ENCODE measurements at places on chromosomes 6 and 20.

GRCh38 chr20:3190681-3191111, 13.8 kb downstream of the DDRGK1 start:
- DNase-seq, result no peak

DNA sequence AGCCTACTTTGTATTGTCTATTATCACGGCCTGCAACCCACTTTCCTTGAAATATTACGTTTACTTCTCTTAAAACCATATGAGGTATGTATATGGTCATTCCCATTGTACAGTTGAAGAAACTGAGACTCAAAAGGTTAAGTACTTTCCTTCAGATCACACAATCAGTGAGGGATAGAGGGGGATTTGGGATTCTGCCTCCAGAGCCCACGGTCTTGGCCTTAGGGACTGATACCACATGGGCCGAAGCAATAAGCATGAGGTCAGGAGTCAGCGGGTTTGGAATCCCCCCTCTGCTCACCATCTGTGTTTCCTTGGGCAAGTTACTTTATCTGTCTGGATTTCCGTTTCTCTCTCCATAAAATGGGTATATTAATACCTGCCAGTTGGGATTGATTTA, 19.4 kb upstream of the EPB41L1 start:
- no peak for DNase-seq

DNA sequence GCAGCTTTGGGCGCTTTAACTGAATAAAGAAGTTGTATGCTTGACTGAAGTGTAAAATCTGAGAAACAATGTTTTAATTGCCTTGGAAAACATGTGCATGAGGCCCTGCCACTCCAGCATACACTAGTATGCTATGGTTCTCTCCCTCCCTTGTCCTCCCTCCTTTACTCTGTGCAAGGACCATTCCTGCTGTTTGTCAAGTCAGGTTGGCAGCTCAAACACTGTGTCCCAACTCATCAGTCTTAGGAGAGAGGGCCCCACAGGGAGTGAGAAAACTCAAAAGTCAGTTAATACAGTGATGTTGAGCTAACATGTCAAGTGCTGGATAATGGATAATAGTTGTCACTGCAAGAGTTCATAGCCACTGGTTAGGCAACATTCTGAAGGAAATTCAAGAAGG, 543.6 kb downstream of the GRIK2 start:
- no peak for DNase-seq

DNA sequence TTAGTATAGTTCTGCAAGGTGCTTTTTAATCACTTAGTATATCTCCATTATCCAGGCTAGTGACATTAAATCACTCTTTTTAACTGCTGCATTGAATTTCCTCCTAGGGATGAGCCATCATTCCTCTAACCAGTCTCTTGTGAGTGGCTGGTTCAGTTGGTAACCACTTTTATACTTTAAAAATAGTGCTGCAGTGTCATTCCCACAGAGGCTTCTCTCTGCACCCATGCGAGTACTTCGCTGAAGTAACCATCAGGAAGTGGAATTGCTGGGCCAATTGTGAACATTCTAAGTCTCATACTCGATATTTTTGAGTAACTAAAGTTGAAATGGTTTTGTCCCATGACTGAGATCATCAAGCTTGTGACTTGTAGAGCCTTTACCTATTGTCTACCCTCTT, 2.1 kb downstream of the BTN3A2 start:
- no peak for DNase-seq

DNA sequence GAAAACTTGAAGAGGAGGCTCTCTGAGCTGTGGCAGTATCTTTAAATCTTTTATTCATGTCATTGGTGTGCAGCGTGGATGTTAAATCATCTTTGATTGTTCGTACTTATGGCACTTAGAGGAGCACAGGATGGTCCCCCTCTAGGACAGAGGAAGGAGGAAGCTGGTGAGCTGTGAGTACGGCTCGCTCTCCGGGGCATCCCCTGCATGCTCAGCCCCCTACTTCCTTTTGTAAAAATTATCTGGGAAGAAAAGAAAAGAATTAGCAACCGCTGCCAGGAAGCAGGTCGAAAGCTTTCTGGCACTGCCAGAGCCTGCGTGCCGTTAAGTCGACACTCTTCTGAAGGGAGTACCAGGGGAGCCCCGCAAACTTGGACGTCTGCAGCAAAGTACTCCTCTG, 158.5 kb downstream of the SYNDIG1 start:
- DNase-seq, result no peak

DNA sequence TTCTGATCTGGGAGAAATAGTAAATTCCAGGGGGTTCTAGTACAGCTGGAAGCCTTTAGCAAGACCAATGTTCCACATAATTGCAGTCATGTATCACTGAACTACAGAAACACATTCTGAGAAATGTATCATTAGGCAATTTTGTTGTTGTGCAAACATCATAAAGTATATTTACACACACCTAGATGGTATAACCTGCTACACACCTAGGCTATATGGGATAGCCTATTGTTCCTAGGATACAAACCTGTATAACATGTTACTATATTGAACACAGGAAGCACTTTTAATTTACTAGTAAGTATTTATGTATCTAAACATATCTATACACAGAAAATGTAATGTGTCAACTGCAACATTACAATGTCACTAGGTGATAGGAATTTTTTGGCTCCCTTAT, 525.9 kb upstream of the NRSN1 start:
- no peak for DNase-seq

DNA sequence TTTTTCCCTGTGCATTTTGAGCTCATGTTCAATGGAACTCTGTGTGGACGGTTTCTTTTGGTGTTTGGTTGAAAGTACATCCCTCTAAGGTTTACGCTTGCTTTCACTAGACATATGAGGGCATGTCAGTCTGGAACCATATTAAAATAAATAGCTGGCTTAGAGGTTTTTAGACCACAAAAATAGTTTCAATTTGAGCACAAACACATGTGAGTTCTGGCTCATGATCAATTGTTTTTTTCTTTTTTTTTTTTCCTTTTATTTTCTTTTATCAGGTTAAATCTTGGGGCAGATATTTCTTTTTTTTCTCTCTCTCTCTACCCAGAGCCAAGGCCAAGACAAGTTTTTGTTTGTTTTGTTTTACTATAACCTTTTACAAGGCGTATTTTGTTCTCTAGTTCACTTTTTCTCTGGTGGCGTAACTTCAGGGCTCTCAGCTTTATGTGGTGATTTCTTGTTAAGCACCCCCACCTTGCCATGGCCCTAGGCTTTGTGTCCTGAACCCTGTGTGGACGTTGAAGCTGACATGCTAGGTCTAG, 92.9 kb downstream of the SHLD1 start:
- no peak for DNase-seq

DNA sequence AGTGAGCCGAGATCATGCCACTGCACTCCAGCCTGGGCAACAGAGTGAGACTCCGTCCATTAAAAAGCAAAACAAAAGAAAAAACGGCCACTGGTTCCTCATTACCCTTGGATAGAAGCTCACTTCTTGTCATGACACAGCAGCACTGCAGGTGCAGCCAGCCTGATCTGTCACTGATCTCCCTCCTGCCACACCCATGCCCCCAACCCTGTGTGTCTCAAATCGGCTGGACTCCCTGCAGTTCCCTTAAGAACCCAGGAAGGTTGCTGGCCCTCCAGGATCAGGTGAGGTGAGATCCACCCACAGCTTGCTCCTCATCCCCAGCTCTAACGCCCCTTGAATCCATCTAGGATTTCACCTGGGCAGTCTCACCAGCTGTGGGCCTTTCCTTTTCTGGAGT, 26.3 kb upstream of the NNAT start:
- DNase-seq, result no peak

- DNase-seq, result no peak
Measured at GRCh38 chr6:151699719-151700118, 107.8 kb upstream of the ESR1 start.

- DNase-seq, result no peak
Measured at GRCh38 chr6:75230484-75231325, 12.9 kb downstream of the COX7A2 start.

DNA sequence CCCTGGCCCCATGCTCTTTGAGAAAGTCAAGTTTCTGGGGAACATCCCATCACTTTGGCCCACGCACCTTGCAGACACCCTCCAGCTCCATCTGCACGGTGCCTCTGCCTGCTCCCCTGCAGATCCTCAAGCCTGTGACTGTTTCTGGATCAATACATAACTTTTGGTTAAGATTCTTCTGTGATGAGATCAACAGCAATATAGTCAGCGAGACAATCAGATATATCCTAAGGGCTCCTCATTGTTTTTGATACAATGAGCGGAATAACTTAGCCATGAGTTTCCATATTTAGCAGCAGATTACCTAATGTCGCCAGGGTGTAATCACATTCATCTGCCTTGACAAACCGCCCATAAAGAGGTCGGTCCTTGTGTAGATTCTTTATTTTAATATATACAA, 109.3 kb upstream of the MTHFD1L start:
- no peak for DNase-seq

DNA sequence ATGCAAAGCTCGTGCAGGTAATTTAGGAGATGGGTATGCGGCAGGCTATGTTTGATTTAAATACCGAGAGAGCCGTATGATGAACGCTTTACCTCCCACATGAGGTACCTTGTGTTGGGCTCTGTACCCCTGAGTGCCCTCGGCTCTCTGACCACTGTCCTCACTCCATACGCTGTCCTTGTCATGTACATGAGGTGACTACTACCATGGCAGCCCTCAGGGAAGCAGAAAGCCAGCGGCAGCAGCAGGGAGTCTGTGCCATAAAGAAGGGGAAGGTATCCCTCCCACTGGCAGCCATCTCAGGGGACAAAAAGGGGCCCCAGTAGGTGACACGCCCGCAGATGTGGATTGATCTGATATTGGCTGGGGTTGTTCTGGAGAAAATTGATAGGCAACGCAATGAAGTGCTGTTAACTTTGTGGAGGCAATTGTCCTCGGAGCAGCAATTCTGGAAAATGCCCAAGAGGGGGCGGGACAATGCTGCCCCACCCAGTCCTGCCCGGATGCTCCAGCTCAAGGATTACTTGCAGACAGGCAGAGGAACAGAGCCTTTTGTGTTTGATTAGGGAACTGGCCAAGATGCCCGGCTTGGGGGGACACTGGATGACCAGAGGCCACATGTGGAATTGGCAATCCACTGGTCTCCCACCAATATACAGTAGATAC, 38.0 kb upstream of the HSF2 start:
- DNase-seq, result no peak

DNA sequence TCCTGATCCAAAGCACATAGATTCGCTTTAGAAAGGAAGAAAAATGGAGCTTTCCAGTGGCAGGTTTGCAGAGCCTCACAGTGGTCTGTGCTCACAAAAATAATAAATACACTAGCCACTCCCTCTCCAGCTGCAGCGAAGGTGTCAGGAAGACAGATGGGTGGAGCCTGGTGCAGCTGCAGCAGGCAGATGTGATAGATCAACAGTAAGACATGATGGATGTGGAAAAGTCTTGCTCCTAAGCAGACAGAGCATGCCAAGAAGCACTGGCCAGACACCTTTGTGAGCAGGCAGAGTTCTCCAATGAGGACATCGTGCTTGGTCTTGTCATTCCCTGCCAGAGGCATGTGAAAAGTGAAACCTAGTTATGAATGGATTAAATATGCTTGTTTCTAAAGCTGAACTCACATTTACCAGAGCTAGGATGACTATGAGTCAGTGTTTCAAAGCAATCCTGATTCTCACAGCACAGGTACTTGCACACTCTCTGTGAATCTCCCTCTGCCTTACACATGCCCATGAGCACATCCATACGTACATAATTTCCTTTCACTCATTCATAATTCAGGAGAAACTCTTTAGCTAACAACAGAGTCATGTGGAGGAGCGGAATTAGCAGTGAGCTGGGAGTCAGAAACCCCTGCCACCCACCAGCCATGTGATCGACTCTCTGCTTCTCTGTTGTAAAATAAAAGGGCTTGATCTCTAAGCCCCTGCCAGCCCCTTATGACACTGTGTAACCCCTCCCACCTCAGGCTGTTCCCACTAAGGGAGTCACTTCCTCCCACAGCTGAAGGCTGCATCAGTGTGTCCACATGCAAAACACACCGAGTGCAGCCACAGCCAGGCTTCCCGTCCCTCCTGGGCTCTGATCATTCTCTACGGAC, 111.2 kb downstream of the SCML4 start:
- no peak for DNase-seq

DNA sequence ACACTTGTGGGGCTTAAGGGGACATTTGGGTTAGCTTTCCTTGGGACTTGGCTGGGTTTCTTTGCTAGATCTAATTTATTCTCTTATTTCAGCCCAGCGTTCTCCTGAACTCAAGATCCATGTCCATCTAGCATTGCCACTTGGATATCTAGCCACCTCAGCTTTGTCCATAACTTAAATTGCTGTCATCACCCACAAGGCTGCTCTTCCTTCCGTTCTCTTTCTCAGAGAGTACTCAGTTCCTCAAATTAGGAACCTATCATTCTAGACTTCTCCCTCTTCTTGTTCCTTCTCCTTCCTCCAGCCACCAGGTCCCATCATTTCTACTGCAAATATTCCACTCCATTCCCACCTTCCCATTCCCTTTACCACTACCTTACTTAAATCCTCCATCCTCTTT, 4.3 kb downstream of the SMIM26 start:
- DNase-seq, result no peak

DNA sequence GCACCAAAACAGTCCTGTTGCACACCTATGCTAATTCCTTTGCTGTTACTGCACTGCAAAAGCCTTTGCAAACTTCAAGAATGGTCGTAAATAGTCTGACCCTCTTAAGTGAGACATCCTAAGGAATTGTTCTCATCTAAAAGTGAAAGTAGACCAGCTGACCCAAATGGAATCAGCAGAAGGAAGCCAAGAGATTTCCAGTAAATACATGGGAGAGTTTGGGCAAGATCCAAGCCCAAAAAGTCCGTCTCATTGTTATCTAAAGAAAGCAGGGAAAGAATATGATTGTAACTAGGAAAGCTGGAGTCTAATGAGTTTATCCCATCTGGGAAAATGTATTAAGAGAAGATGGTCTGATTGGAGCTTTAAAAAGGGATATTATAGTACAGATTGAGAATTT, 43.0 kb upstream of the HIVEP1 start:
- no peak for DNase-seq

GRCh38 chr6:126944512-126944911, 174.0 kb upstream of the RSPO3 start:
- no peak for DNase-seq

DNA sequence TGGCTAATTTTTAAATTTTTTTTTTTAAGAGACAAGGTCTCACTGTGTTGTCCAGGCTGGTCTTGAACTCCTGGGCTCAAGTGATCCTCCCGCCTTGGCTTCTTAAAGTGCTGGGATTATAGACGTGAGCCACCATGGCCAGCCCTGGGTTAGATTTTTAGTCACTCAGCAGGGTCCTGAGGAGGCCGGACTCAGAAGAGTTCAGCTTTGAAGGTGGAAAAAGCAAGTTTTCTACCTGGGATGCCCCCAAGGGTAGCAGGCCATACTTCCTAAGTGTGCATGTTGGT, 44.2 kb downstream of the FGD2 start:
- DNase-seq, result no peak

- DNase-seq, result no peak
Measured at GRCh38 chr6:12369781-12370262, 79.7 kb downstream of the EDN1 start.

GRCh38 chr6:113671421-113671820, 185.7 kb upstream of the MARCKS start:
- DNase-seq, result no peak

Measured in smooth muscle cell of the brain vasculature (primary cell).